ENCODE measurements at places on chromosomes 11 and 22.

GRCh38 chr11:36091256-36091811 is 147.5 kb downstream of the LDLRAD3 start:
- peak; percentile 13 for DNase-seq

DNA sequence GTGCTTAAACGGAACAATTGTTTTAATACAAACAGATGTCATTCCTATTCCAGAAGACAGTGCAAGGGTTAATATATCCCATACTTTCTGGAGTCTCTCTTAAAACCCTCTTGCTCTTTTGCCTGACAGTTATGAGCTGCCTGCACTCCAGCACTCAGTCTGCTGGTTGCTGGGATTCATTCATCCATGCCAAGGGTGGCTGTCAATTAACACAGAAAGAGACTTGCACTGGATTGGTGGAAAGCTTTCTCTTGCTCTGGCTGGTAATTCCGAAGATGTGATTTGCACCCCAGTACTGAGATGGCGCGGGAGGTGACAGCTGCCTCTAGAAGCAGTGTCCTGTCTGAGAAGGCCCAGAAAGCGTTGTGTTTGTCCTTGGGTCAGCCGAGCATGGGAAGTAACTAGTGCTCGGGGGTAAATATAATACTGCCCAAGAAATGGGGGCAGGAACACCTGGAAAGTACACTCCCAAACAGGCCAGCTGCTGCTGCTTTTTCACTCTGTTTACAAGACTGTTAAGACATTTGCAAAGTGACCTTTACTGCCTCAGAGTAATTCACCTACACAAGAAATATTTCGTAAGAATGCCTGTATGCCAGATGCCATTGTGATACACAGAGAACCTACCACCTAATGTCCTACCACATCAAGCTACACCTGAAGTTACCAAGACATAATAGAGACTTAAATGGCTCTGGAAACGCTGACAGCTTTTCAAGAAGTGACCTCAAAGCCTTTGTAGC is 20.5 kb downstream of the SCUBE2 start:
- DNase-seq = no peak

DNA sequence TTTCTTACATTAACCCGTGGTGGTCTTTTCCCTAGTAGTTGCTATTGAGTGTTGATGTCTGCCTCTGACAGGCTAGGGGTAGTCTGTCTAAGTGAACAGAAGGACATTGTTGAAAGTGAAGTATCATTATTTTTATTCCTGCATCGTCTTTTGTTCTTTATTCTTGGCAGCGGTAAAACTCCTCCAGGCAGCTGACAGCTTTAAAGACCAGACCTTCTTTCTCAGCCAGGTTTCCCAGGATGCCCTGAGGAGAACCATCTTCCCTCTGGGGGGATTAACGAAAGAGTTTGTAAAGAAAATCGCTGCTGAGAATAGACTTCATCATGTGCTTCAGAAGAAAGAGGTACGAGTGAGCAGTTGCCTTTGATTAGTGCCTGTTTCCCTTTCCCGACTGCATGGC is 14.6 kb downstream of the TRMU start:
- no peak for DNase-seq

- no peak for DNase-seq
These were observed 14.7 kb downstream of the LINC01488 start for GRCh38 chr11:69496202-69496557.

DNA sequence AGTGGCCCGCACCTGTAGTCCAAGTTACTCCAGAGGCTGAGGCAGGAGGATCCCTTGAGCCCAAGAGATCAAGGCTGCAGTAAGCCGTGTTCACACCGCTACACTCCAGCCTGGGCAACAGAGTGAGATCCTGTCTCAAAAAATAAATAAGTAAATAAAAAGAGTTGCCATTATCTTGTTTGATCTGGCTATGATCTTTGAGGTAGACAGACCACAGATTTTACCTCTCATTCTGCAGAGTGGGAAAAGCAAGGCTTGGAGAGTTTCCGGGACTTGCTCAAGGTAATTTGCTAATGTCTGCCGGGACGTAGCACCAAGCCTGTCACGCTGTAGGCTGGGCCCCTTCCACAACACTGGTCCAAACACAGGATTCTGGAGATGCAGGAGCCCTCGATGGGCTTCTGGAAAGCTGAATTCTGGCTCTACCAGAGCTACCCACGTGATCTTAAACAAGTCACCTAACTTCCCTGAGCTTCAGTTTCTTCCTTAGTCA is 6.8 kb downstream of the GRAP2 start:
- no peak for DNase-seq

DNA sequence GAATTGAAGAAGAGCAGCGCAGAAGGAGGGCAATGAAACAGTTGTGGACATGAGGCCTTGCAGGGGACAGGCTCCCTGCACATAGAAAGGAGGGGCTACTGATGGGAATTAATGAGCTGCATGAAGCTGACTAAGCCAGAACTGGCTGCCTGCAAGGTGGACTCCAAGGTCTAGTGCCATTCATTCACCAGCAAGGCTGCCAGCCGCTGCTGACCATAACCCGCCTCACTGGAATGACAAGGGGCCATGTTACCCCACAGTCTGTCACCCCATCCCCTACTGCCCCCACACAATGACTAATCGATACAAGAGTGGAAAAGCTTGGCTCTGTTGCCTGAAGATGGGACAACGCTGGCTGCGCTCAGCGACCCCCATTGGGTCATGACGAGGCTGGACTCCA is 44.6 kb downstream of the SPATA19 start:
- no peak for DNase-seq

All from AG04450 (cell line).